8988T (cell line): ENCODE measurements at places on chromosomes 13 and 19.

- no peak for DNase-seq
Observed at GRCh38 chr19:55080968-55081769, 5.5 kb downstream of the EPS8L1 start.

GRCh38 chr13:33328701-33329100 lies 43.1 kb upstream of the STARD13 start:
- no peak for DNase-seq

- no peak for DNase-seq
Observed at GRCh38 chr19:35208121-35208520, 20.4 kb downstream of the FAM187B start.

DNA sequence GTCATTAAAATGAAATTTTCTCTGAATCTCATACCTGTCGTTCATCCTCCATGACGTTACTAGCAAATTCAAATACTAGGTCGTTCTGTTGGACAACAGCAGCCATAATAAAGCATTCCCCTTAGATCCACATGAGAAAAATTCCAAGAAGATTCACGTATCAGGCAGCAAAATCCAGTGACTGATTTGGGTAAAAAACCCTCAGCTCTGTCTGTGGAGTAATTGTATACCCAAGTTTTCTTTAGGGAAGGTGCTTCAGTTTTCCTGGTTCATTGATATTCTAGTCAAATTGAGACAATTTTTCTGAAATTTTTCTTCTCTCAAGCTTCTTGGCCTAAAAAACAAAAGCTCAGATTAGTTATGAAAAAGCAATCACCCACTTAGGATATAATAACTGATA lies 37.2 kb downstream of the ELF1 start:
- DNase-seq: no peak

DNA sequence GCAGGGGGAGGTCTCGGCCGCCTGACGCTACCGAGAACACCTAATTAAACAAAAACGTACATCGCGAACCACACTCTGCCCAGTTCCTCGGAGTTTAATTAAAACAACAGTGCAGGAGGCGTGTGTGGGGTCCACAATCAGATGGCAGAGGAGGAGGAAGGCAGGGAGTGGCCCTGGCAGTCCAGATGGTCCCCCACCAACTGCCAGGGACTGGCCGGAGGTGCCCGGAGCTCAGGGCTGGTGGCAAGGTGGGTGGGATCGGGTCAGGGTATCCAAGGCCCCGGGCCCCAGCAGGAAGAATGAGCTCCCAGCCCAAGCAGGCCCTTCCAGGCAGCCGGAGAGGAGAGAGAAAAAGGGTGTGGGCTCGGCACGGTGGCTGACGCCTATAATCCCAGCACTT lies 71.3 kb downstream of the PTPRS start:
- DNase-seq: no peak

GRCh38 chr13:24671386-24672113 lies 8.7 kb upstream of the ATP12A start:
- peak; percentile 52 for DNase-seq

DNA sequence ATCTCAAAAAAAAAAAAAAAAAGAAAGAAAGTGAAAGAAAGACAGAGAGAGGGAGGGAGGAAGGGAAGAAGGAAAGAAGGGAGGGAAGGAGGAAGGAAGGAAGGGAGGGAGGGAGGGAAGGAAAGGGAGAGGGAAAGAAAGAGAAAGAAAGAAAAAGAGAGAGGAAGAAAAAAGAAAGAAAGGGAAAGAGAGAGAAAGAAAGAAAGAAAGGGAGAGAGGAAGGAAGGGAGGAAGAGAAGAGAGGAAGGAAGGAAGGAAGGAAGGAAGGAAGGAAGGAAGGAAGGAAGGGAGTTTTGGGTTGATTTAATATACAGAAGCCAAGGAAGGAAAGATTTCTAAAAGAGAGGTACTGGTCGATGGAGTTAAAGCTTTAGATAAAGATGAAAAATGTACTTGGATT lies 28.8 kb downstream of the DEDD2 start:
- no peak for DNase-seq

- no peak for DNase-seq
Observed at GRCh38 chr19:648305-648704, 8.6 kb downstream of the FGF22 start.

GRCh38 chr13:34748073-34748472 lies 194.0 kb upstream of the NBEA start:
- DNase-seq: no peak

DNA sequence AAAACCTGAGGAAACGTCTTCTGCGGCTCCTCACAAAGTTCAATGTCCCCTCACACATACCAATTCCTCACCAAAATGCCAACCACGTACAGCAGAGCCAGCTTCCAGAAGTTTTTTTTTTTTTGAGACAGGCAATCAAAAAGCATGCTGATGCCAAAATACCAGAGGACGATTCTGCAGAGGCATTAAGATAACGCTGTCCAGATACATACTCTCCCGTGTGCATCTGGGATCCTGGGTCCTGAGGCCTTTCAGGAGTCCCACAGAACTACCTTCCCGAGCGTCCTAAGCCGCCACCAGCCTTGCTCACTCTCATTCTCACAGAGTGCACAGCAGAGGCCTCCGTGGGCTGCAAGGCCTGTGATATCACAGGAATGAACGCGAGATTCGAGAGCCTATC lies 5.0 kb downstream of the DCUN1D2 start:
- no peak for DNase-seq

- peak; percentile 92 for DNase-seq
Observed at GRCh38 chr19:19034204-19034624, 811 bp downstream of the ARMC6 start.

DNA sequence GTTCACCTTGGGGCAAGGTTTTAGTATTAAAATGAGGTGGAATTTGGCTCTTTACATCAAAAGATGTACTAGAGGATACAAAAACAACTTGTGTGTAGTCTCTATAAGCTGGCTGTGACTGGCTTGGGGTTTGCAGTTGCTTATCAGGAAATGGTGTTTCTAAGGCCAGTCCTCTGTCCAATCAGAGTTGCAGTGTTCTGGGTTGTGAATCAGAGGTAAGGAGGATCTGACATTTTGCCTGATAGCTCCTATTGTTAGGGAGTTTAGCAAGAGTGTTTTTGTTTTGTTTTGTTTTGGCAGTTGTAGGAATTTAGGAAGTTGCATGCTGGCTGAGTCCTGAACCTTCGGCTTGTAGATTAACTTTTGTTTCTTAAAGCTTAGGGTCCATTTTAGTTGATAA lies 20.1 kb upstream of the ESD start:
- DNase-seq: no peak

- peak; percentile 95 for DNase-seq
Observed at GRCh38 chr19:18895824-18896341, at the start of gene CERS1. Gene CERS1, minus strand, starts transcription at chr19:18896158. Its CDS starts 86 bp downstream, at chr19:18896072.

DNA sequence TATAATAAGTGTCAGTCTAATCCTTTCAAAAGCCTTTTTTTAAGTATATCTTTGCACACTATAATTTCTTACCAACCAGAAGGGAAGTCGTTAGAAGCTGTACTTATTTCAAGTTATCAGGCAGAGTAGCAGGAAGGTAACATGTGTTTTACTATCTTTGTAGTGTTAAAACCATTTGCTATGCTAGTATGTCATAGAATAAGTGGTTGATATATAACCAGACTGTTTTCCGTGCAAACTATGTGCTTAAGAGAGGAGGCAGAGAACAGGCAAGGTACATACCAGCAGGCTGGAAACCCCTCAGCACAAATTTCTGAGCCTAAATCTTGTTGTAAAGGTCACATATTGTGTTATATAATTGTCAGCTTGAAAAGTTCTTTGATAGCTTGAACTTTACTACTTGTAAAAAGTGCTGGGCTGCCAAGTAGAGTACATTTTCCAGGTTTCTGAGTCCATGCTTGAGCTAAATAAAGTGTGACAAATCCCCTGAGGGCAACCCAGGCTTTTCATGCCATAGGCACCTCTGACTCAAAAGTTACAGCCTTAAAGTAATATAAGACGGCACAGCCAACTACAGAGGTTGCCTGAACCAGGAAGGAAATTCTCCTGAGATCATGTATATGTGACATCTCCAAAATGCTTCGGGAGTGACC lies 1297.4 kb downstream of the PCDH9 start:
- DNase-seq: no peak

DNA sequence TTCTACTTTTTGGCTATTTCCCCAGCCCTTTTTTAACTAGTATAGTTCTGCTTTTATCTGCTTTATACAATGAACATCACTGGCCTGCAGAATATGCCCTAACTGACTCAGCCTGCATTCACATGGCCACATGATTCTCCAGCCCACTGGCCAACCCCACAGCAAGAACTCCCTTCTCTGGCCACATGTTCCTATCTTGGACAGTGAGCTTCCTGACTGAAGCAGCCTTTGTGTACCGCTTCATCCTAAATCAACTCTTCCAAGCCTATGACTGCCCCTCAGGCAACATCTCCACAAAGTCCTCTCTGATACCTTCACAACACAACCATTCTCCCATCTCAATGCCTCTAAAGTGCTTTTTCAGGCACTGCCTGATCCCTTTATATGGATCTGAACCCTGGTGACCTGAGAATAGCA lies 214.1 kb downstream of the COL4A1 start:
- DNase-seq: no peak

GRCh38 chr19:18416778-18417249 lies 2.4 kb upstream of the SSBP4 start:
- DNase-seq: no peak

- no peak for DNase-seq
Observed at GRCh38 chr13:67277581-67277980, 47.4 kb upstream of the PCDH9 start.

DNA sequence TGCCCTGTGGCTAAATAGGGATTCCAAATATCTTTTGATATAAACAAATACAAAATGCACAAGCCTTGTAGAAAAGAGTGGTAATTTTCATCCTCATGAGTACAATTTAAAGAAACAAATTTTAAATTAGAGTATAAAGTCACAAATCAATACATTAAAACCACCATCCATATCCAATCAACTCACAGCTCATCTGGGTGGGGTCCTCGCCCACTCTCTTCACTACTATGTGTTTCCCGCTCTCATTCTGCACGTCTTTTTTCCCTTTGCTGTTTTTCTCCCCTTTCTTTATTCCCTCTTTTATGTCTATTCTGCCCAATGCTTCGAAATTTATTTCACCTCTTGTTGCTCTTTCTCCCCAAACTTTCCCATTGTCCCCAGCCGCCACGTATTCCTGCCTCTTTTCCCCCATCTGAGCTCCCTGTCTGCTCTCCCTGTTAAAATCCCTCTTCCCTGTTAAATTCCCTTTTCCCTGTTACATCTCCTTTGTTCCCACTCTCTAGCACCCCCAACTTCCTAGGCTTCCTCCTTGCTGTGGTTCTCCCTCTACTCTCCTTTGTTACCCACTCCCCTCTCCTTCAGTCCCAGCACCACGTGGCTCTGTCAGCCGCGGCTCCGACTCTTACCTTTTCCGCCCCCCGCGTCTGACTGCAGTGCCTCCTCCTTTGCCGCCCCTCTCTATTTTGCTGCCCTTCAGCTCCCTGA lies 1.3 kb downstream of the ZNF616 start:
- no peak for DNase-seq

DNA sequence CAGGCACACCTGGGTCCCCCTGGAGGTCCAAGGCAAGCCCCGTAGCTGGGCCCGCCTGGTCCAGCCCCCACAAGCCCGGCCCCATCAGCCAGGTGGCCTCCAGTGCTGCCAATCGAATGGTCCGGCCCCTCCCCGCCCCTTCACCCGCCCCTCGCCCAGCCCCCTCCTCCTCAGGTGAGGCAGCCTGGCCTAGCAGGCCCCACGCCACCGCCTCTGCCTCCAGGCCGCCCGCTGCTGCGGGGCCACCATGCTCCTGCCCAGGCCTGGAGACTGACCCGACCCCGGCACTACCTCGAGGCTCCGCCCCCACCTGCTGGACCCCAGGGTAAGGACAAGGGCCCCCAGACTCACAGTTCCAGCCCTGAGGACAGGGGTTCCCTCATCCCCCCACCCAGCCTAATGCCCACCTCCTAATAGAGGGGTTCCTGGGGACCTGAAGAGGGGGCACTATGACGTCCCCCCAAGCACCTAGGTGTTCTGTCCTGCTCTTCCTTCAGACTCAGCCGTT lies at the start of gene HPN:
TSS of gene HPN (plus strand) at position 174 of the 508 bp plus-strand sequence. CDS start 786 bp downstream, outside the sequence.
- DNase-seq: no peak

DNA sequence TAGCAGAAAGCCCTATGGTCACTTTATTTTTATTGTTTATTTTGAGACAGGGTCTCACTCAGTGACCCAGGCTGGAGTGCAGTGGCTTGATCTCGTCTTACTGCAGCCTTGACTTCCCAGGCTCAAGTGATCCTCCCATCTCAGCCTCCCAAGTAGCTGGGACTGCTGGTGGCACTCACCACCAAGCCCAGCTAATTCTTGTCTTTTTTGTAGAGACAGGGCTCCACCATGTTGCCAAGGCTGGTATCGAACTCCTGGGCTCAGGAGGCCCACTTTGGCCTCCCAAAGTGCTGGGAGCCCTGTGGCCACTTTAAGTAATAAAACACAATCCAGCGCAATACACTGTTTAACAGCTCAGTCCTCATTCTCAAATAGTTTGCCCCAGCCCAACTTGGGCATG lies 69.3 kb downstream of the NUFIP1 start:
- DNase-seq: no peak

GRCh38 chr13:44022196-44022595 lies 142.5 kb downstream of the LACC1 start:
- DNase-seq: no peak
